ENCODE measurements at places on chromosomes 1 and 21.

DNA sequence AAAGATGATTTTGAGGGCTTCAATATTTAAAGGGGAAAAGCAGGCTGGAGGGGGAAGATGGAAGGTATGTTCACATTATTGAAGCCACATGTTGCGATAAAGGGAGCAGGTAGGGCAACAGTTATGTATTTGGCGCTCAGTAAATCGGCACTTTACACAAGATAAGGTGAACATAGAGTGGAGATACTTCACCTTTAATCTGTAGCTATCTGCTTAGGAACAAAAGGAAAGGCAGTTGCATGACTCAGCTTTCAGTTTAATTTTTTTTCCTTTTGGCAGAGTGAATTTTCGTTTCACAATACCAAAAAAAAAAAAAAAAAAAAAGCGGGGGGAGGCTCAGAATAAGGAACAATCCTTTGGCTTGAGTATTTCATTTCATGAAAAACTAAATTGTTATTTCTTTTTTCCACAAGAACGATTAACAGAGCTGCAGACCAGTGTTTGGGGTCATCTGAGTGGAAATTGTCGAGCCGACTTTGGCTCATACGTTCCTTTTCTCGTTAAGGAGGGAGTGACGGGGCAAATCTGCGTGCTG lies 1.1 kb upstream of the COQ8A start:
- DNase-seq, result no peak

DNA sequence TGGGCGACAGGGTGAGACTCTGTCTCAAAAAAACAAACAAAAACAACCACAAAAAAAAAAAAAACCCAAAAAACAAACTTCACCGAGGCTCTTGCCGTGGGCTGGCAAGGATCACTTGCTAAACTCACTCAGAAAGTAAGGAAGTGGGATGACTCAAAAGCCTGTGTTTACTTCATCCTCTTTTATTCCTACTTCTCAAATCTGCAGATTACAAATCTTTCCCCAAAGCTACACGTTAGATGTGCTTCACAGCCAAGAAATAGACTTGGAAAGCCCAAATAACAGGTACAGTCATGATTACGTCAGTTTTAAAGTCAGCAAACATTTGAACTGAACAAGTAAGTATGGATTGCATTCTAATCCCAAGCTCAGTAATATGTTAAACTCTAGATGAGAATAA lies 359.3 kb downstream of the ADGRL2 start:
- DNase-seq, result no peak

DNA sequence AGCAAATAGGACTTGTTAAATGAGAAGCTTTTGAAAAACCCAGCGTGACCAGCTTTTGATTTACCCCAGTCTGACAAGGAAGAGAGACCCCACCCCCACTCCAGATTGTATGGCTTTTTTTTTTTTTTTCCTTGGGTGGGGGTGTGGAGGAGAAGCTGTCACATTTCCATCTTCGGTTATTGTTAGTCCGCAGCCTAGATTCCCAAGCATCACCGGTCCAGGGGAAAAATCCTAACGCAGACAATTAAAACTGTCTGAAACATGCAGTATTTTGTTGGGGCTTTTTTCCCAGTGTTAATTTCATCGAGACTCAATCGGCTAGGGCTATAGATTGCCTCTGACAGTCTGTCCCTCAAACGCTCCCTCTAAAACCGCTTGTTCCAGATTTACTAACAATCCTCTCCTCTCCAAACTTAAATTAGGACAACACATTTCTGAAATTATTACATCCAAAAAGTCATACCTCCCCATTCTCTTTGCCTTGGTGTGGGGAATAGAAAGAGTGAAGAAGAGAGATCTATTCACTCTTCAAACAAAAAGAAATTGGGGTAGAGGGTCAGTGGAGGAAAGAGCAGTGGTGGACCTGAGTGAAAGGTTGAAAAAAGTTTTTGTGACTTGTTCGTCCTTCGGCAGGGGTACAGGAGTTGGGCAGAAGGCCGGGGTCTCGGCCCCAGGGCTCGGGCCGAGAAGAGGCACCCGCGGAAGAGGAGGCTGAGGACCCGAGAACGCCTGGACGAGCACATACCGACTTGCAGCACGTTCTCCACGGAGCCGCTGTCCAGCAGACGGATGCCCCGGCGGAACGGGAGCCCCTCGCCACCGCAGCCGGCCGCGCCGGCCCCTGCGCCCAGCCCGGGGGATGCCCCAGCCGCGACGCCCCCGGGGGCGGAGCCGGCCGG lies 1.1 kb downstream of the ZSWIM5 start:
- no peak for DNase-seq

DNA sequence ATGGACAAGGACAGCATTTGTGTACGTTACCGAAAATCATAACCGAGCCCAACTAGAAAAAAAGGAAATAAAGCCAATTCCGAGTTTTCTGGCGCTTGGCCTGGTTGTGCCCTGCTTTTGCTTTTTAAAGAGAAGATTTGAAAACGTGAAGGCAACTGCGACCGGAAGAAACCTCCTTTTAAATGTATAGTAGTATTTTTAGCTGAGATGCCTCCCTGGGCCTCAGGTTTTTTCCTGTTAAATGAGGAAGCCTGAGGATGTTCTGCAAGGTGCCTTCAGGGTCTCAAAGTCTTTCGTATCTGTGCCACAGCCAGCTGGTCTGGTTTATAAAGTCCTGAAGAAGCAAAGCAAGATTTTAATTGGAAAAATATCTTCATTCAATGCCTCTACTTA lies 371 bp upstream of the ODF2L start:
- DNase-seq, result no peak

- DNase-seq, result no peak
Observed at GRCh38 chr1:210376836-210377372, 48.2 kb downstream of the HHAT start.

- no peak for DNase-seq
Observed at GRCh38 chr21:34965200-34966174, 83.6 kb downstream of the RUNX1 start.

DNA sequence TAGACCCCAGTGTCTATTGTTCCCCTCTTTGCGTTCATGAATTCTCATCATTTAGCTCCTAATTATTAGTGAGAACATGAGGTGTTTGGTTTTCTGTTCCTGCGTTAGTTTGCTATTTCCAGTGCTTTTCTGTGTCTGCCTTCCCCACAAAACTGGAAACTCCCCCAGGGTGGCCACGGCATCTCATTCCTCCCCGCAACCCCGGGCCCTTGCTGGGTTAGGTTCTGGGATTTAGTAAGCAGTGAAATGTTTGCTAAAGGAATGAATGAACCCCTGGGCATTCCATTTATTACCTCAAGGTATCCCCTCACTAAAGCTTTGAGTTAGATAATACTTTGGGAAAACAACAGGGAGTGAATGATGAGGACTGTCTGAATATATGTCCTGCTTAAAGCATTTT lies 142.9 kb downstream of the GLUL start:
- DNase-seq, result no peak

DNA sequence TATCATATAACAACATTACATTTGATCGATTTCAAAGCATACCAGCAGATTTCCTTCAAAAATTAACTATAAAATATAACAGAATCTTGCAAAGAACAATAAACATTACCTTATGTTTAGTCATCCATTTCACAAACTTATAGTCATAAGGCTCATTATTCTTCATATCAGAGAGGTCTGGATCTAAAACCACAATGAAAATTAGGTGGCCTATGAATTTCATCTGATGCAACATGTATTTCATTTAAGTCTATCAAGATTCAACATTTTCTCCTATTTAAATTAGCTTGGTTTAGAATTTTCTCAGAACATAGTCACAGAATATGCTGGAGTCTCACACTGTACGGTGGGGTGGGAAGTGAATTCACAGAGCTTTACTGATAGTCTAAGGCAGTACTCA lies 49.2 kb downstream of the KYAT3 start:
- no peak for DNase-seq

- DNase-seq, result no peak
Observed at GRCh38 chr1:247180581-247180980, 8.8 kb upstream of the ZNF124 start.

GRCh38 chr1:229410370-229410691 lies 23.6 kb downstream of the ACTA1 start:
- DNase-seq, result no peak

DNA sequence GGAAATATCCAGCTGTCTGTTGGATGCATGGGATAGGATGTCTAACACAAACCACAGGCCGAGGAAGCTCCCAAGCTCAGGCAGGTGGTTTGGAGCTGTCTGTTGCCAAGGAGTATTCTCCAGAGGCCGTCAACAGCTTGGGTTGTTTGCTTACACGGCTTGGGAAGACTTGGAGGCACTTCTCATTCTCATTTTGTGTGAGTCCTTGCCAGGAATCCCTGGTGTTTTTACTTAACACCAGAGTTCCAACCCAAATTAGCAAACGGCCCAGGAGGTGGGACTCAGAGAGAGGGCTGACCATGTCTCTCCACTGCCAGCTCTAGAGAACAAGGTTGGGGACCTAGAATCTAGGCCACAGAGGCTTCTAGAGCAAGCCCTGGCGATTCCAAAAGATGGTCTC lies 72.7 kb upstream of the FAM20B start:
- DNase-seq, result no peak

- DNase-seq, result no peak
Observed at GRCh38 chr1:9384751-9385245, 92.1 kb downstream of the SPSB1 start.

GRCh38 chr1:215739025-215739424 lies 171.9 kb downstream of the KCTD3 start:
- DNase-seq, result no peak

DNA sequence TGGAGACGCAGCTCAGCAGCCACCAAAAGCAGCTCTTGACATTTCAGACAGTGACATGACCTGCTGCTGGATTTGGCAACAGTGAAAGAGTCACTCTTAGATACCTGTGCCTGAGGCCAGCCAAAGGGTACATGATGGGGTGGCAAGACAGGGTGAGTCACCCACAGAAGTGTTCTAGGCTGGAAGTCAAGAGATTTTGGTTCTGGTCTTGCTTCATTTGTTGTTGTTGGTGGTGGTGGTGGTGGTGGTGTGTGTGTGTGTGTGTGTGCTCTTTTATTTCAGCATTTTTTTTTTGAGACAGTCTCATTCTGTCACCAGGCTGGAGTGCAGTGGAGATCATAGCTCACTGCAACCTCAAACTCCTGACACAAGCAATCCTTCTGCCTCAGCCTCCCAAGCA lies 25.8 kb downstream of the SHISAL2A start:
- no peak for DNase-seq

DNA sequence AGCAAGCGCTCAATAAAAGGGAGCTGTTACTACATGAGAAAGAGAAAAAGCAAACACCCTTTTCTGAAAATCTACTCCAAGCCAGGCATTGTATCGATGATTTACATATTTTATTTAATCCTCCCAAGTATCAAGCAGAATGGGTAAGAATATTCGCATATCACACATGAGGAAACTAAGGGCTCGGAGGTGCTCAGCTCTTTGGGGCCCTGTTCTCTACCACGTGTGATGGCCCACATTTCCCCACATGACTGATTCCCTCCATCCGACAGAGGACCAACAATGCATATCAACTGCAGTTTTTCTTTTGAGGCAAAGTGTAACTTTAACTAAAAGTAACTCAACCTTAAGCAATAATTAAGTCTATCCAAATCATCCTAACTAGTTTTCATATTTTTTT lies 8.2 kb downstream of the ERI3 start:
- no peak for DNase-seq

- no peak for DNase-seq
Observed at GRCh38 chr1:94666797-94667196, 125.2 kb upstream of the F3 start.

DNA sequence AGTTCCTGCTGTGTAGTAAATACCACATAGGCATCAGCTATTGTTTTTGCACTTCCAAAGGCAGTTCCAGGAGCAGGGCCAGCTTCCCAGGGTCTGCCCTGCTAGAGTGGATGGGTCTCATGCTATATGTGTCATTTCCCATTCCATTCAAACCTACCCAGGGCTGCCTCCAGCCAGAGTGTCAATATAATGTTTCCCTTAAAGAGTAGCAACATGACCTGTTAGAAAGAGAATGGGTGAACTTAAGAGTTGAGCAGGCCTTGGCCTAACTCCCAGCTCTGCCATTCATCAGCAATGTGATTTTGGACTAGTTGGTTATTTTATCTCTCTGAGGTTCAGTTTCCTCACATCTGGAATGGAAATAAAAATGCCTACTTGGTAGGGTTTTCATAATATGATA lies 44.9 kb downstream of the RAB3B start:
- DNase-seq, result no peak

- DNase-seq, result no peak
Observed at GRCh38 chr1:98427664-98428063, 233.9 kb upstream of the SNX7 start.

DNA sequence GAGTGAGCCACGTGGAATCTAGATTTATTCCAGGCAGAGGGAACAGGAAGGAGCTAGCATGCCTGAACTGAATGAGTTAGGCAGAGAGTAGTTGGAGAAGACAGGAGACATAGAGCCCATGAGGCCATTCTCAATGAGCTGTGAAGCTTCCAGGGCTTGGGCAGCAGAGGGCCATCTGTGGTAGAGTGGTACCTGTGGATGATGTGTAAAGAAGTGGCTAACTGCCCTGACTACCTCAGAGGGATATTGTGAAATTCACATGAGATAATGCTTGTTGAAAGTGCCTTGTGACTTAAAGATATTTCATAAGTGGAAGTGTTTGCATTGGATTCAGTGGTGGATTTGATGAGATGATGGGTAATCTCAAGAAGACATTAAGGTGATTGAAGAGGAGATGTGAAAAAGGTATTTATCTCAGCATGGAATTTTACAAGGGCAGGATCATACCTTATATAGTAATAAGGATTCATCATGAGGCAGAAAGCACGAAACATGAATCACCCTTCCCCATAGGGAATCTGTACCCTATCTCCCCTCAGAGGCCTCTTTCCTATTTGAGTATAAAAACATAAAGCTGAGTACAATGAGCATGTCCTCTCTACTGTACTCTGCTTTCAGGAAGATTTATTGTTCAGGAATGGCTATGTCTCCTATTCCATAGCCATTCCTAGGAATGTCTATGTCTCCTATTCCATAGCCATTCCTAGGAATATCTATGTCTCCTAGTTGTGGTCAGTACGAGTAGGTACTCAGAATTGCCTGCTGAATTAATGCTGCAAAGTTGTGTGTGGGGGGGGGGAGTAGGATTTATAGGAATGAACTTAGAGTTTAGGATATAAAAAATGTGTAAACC lies 146.8 kb downstream of the PAPPA2 start:
- DNase-seq, result no peak

GRCh38 chr1:175373786-175374623 lies 181.4 kb upstream of the KIAA0040 start:
- DNase-seq, result no peak

GRCh38 chr1:215963040-215963439 lies 395.9 kb downstream of the KCTD3 start:
- DNase-seq, result no peak

GRCh38 chr1:158002022-158002630 lies 8.7 kb downstream of the KIRREL1 start:
- peak; percentile 54 for DNase-seq

DNA sequence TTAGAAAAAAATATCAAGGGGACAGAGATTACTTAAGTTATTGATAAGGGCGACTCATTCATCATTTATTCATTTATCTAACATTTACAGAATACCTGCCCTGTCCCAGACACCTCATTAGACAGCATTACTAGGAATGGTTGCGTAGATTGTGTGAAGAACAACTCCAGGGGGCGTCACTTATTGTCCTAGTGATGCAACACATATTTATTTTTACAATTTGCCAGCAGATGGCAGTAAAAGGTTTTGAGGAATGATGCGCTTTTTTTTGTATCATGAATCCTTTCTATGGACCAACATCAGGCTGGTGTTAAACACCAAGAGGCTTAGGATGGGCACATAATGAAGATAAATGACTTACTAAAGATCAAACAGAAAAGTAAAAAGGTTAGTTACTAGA lies 5.5 kb downstream of the NCAM2 start:
- DNase-seq, result no peak

- DNase-seq, result no peak
Observed at GRCh38 chr1:161307230-161307768, 2.5 kb downstream of the MPZ start.

GRCh38 chr1:30894508-30894973 lies 14.0 kb downstream of the SDC3 start:
- no peak for DNase-seq

Measured in amniotic stem cell (primary cell).